HFFc6 (cell line): ENCODE measurements at places on chromosomes 3 and 15. TPM values are rescaled to one million over a fixed set of nuclear protein-coding genes. Genes with fewer than 3 reads are reported as not detected.

CMTM7 gene
- 10.1 and 14.2 TPM in 2 replicates for total RNA-seq

GRCh38 chr3:122271246-122271898, 53.7 kb upstream of the CSTA start:
- no peak for DNase-seq

TTLL13 gene
- not detected in 2 replicates for total RNA-seq

GRCh38 chr3:9986230-9986725, 363 bp downstream of the EMC3 start:
- no peak for DNase-seq

TGM5 gene
- not detected in 3 replicates for total RNA-seq

DNA sequence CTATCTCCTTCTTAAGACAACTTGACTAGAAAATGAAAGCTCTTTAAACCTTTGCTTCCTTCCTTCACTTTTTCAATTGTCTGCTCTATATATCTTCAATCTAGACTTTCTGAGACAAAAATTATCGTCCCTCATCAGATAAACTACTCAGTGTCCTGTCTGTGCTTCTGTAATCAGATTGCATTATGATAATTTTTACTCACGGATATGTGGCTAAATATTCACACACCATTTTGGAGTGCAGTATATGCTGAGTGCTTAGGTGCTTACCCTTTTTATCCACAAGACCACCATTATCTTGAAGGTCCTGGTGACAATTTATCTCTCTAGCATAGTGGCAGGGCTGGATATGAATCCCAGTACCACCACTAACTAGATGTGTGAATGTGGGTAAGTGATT, 1012.3 kb downstream of the TUSC7 start:
- no peak for DNase-seq

HERC2 gene
- total RNA-seq, result 34.3 to 47.3 TPM (median 44.3 TPM) in 3 replicates

DNA sequence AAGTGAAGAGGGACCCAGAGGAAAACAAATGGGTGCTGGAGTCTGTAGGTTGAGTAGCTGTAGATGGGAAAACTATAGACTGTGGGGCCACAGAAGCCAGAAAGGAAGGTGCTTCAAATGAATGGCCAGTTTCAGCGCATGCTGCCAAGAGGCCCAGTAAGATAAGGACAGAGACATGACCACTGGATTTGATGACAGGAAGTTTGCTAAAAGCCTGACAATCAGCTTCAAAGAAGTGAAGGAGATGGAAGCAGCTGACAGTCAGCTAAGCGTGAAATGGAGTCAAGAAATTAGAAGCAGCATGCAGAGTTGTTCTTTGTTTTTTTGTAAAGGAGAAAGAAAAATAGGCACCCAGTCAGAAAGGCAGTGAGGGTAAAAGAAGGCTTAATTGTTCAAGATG, 24.9 kb downstream of the TXNRD3 start:
- DNase-seq, result no peak

SLCO2A1 gene
- 0.48 TPM in 1 of 3 replicates, not detected in the others for total RNA-seq

DNA sequence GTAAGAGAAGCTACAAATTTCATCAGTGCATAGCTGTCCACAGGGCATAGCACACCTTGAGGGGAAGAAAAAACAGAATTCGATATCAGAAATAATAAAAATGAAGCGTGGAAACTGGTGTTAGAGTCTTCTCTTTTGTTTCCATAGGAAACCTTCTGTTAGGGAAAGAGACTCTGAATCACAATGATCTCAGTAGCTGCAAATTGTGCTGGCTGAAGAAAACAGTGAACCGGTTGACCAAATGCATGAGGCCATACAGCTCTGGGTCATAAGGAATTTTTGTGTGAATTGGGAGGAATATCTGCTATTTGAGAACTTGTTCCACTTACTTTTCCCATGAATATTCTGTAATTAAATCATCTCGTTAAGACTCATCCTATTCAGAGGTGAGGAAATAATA, 580.2 kb upstream of the NECTIN3 start:
- DNase-seq, result no peak

DNA sequence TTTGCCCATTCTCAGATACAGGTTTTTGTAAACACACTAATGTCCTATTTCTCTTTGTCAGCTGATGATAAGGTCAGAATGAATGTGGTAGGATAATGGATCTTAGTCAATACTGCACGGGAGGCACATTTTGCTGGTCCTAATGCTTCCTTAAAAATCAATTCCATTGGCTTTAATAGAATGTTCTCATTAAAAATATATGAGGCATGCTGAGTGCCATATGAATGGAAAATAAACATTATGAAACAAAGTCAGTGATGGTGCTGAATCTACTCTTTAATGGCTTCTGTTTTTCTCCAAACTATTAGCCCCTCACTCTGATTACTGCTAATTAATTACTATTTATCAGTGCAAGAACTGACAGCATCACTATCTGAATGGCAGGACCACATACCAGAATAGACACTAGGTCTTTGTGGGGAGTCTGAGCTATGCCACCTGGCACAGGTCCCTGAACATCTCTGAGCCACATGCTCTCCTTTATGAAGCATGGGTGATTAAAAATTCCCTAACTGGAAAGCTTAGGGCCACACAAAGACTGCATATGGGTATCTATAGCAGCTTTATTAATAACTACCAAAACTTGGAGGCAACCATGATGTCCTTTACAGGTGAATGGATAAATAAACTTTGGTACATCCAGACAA, 278.9 kb downstream of the MEX3B start:
- DNase-seq, result no peak

RASGRP1 gene
- 0.22 to 0.60 TPM (median 0.59 TPM) in 3 replicates for total RNA-seq

DNA sequence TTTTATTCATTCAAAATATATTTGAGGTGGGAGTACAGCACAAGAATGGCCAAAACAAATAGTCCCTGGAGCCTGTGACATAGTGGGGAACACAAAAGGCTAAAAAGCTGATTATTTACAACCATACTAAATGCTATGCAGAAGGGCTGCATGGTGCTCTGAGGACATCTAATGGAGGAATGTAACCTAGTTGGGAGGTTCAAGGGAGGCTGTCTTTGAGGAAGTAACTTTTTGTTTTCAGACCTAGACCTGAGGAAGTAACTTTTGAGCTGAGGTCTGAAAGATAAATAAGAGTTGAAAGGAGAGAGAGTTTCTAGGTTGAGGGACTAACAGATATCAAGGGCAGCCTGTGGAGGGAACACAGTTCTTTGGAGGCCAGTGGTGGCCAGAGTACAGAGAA, 34.8 kb upstream of the RASA2 start:
- peak; percentile 56 for DNase-seq

ABHD5 gene
- 15.1 and 16.0 TPM in 2 replicates for total RNA-seq

CKMT1B gene
- total RNA-seq, result not detected in 3 replicates

GRCh38 chr15:79957741-79958140, 13.3 kb downstream of the BCL2A1 start:
- no peak for DNase-seq

DNA sequence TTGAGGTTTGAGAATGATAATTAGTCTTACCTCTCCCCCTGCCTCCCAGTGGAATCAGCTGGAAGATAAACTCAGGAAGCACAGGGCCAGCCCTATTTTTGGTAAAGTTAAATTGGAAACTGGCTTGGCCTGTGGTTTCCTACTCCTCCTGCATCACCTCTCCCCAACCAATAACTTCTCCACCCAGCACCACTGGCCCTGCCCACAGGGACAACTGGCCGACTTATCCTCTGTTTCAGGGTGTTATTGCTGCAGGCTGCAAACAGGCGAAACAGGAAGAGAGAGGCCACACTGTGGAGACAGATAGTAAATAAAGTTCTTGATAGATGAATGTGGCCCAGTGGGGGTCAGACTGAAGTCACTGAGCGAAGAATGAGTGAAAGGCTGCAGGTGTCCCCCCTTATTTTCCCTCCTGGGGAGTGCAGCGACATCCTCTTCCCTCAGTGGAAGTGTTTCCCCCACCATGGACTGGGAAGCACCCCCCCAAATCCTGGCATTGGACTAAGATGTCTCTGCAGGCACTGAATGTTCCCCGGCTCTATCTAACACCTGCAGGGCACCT, 47.1 kb downstream of the PDIA5 start:
- no peak for DNase-seq

- no peak for DNase-seq
Observed at GRCh38 chr15:47877836-47878235, 160.5 kb downstream of the SEMA6D start.

- peak; percentile 56 for DNase-seq
Observed at GRCh38 chr15:49238342-49238741, 68.3 kb downstream of the GALK2 start.

- no peak for DNase-seq
Observed at GRCh38 chr3:164064298-164064697, 1014.0 kb downstream of the SI start.

GRCh38 chr3:114218578-114219185, 18.7 kb downstream of the ZNF80 start:
- no peak for DNase-seq

- no peak for DNase-seq
Observed at GRCh38 chr15:85615930-85616329, 178.8 kb downstream of the KLHL25 start.

GOLGA8J gene
- total RNA-seq, result not detected in 3 replicates

DNA sequence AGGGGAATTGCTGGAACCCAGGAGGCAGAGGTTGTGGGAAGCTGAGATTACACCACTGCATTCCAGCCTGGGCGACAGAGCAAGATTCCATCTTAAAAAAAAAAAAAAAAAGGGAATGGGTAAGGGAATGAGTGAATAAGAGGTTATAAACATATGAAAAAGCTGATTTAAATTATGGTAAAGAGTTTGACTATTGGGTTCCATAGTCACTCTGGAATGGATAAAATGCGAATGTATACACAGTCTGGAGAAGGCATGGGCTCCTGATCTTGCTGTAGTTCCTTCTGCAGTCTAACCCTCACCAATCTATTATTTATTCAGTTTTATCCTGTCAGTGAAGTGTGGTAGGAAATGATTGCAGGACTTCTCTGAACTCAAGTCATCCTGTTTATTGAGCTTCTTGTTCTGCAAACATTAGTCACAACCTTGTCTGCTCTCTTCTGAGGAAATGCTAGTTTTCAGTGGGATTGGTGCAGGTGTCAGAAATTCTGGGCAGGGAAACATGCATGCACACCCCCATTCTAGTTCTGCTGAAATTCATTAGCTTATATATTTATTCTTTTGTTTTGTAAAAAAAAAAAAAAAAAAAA, 190.9 kb upstream of the CFAP20DC start:
- no peak for DNase-seq

APOD gene
- 0.38 to 0.44 TPM in 2 of 3 replicates, not detected in the other for total RNA-seq

GRCh38 chr15:95078003-95078402, 846.6 kb downstream of the MCTP2 start:
- no peak for DNase-seq

- no peak for DNase-seq
Observed at GRCh38 chr15:32908135-32908801, 190.5 kb downstream of the GREM1 start.

GRCh38 chr15:81254916-81255290, 58.2 kb downstream of the IL16 start:
- no peak for DNase-seq
